ENCODE measurements at places on chromosomes 5 and 9. TPM values are rescaled to one million over a fixed set of nuclear protein-coding genes. Genes with fewer than 3 reads are reported as not detected.

Gene TGFBI
- total RNA-seq = 420 TPM

Gene EQTN
- total RNA-seq = 0.23 TPM

Gene IGIP
- total RNA-seq = 0.87 TPM

Gene IFNA13
- total RNA-seq = not detected

Gene PIP5KL1
- total RNA-seq = 10.2 TPM

Gene BARHL1
- not detected for total RNA-seq

Gene SLC25A2
- not detected for total RNA-seq

Gene RC3H2
- 26.6 TPM for total RNA-seq

Gene GRIN3A
- not detected for total RNA-seq

Gene AGPAT2
- total RNA-seq = 52.2 TPM

Gene PSD2
- not detected for total RNA-seq

Gene PTGER4
- total RNA-seq = 14.1 TPM

Gene CDC20B
- total RNA-seq = not detected

Gene ALG2
- total RNA-seq = 37.9 TPM

Gene PRXL2C
- 13.3 TPM for total RNA-seq

Gene ZCCHC10
- total RNA-seq = 18.4 TPM

Gene HRCT1
- 0.68 TPM for total RNA-seq

Gene PCAT7
- not detected for total RNA-seq

Gene AK8
- total RNA-seq = 0.46 TPM

Gene GPR21
- 0.47 TPM for total RNA-seq

Gene PCDHB9
- total RNA-seq = not detected

Gene ADGRV1
- total RNA-seq = 0.39 TPM

Gene ABLIM3
- total RNA-seq = 5.5 TPM

Gene OR1Q1
- not detected for total RNA-seq

Gene ADRA1B
- total RNA-seq = 0.78 TPM

Gene RABL6
- 82.2 TPM for total RNA-seq

Gene ANKRD31
- not detected for total RNA-seq

Gene PCA3
- total RNA-seq = not detected

Gene XPA
- total RNA-seq = 4.5 TPM

Gene SLC45A2
- not detected for total RNA-seq

Gene OSMR
- total RNA-seq = 27.3 TPM

Gene S1PR3
- total RNA-seq = 5.7 TPM

Gene SPINK6
- total RNA-seq = 28.1 TPM

Gene BICD2
- 65.1 TPM for total RNA-seq

Gene ADAMTS12
- total RNA-seq = 0.16 TPM
